ENCODE measurements at places on chromosomes 1 and 21.

DNA sequence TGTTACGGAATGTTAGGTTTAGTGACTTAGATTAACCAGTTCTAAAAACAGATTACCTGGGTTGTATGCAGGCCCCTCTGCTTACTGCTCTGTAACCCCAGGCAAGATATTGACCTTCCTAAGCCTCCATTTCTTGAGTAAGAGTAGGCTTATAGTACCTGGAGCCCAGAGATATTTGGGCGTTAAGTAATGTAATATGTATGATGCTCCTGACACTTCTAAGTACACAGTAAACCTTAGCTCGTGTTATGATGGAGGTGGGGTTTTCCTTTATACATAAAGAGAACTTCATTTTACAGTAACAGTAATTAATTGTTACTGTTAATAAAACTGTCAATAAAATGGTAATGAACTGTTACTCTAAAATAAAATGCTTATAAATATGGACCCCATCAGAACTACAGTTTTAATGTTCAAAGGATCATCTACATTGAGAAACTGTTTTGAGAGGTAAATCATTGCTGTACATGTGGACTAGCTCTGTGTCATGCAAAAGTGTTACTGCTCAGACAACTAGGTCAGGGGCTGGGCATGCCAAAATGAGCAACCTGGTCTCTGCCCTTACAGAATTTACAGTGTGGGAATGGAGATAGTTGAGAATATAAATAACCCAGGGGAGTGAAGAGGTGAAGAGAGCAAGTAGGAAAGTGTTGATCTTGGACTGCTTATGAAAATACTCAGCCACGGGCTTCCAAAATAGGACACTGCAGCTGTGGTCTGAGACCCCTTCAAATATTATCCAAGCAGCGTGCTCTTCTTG lies 26.6 kb downstream of the LRRC8C start:
- DNase-seq: no peak

GRCh38 chr1:2557482-2558400 lies 1.6 kb downstream of the TNFRSF14 start:
- no peak for DNase-seq

GRCh38 chr1:114103992-114104391 lies 49.7 kb downstream of the SYT6 start:
- DNase-seq: no peak

- no peak for DNase-seq
Measured at GRCh38 chr21:46083791-46084561, 13.9 kb upstream of the COL6A2 start.

DNA sequence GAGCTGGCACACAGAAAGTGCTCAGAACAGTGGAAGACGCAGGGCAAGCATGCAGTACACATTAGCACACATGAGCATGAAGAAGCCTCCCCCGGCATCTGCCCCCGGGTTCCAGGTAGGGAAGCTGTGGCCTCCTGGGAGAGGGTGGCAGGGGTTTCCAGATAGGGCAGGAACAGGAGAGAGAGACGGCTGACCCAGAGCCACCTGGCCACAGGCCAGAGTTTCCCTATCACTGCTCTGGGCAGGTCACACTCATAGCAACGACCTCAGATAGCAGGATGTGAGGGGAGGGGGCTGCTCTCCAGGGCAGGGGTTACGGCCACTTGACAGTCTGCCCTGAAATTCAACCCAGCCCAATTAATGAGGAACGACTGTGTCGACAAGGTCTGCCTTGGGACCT lies 36.6 kb downstream of the GLIS1 start:
- no peak for DNase-seq

DNA sequence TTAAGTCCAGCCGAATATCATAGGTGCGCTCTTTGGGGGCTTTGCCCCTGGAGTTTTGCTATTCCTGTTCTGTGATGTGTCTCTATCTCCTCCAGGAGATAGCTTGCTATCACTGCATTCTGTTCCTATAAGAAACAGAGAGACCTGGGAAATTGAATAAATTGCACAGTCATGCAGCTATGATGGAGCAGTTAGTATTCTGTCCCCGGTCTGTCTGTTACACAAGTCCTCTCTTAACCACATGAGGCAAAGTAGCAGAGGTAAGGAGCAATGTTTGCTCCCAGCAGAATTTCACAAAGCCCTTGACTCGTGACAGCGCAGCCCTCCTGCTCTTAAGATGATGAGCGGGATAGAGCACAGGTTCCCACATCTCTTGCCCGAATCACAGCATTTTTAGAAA lies 63.9 kb upstream of the GRHL3 start:
- no peak for DNase-seq

GRCh38 chr1:108657356-108658080 lies 3.4 kb downstream of the HENMT1 start:
- no peak for DNase-seq

DNA sequence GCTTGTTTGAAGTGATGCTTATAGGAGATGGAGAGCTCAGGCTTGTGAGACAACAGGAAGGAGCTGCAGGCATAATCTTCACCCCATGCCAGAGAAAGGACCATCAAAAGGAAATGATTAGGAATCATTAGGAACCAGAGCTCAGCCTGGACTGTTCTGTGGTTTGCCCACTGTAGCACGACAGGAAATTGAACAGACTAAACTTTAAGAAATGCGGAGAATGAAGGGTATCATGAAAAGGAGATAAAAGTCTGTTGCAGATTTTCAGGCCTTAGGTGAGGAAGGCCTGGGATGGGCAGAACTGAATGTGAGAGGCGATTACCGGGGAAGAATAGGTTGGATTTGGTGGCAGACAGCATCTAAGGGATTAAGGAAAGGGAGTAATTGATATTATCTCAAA lies 292.0 kb upstream of the PLXNA2 start:
- no peak for DNase-seq

GRCh38 chr1:63836830-63837229 lies 63.0 kb downstream of the ROR1 start:
- DNase-seq: no peak

DNA sequence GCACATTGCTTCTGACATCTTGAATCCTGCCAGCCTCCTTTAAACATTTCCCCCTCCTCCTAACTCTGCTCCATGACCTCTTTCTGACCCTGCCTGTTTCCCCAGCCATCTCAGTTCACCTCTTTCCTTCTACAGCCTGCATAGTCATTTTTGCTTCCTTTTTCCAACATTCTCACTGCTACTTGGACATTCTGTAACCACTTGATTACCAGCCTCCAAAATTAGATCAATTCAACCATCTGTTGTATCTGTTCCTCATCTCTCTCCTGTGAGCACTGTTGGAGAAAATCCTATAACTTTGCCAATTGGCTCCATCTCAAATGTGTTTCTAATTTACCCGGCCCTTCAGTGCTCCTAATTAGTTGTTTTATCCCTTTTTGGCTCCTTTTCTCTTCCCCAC lies 27.5 kb upstream of the GPR88 start:
- DNase-seq: no peak

- DNase-seq: no peak
Measured at GRCh38 chr1:166600574-166600973, 238.7 kb upstream of the POGK start.

GRCh38 chr1:233777566-233777965 lies 126.9 kb upstream of the SLC35F3 start:
- DNase-seq: no peak

GRCh38 chr1:233105225-233105624 lies 154.8 kb downstream of the NTPCR start:
- no peak for DNase-seq

DNA sequence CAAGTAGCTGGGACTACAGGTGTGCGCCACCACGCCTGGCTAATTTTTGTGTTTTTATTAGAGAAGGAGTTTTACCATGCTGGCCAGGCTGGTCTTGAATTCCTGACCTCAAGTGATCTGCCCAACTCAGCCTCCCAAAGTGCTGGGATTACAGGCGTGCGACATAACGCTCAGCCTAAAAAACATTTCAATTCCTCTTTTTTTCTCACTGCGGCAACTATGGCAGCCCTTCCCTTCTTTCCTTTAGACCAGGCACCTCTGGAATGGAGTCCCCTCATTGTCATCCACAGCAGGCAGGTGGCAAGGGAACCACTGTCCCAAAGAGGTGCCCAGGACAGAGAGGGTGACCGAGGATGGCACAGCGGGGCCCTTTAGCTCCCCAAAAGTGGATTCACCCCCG lies 14.1 kb downstream of the CEP104 start:
- no peak for DNase-seq

GRCh38 chr1:43552813-43553212 lies 22.1 kb downstream of the PTPRF start:
- no peak for DNase-seq

DNA sequence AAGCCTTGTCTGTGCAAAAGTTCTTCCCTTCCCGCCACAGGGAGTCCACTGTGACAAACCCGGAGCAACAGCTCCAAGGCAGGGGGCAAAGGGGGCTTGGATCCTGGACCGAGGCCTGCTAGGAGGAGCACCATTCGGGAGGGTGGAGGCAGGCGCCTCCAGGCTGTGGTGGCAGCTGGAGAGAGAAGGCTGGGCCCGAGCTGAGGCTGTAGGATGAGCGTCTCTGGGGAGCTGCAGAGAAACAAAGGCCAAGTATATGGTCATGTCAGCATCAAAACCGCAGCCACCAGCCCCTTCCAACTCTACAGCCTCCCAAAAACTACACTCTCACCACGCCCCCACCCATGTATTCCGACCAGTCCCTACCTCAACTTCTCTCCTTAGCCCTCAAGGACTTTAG lies 579 bp downstream of the SH3BP5L start:
- DNase-seq: no peak

DNA sequence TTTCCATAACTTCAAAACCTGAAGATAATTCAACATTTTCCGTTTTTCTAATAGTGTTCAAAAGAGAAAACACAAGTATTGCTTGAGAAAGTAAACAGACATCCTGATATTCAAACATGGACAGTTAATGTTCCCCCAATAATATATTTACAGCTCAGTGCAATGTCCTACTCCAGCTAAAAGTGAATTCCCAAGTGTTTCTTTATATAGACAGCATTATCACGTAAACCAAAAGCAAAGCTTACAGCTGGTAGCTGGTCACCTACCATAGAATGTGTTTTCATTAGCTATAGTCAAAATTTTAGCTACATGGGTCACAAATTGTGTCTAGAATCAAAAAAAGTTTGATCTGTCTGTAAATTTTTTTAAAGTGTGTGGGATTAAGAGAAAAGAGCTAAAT lies 34.9 kb downstream of the WLS start:
- DNase-seq: no peak

GRCh38 chr1:171185091-171185490 lies at the start of gene FMO2:
FMO2 (plus strand) TSS chr1:171185300; CDS start chr1:171185714, 414 bp downstream.
- DNase-seq: no peak

GRCh38 chr1:50570066-50570468 lies 146.8 kb upstream of the DMRTA2 start:
- no peak for DNase-seq

DNA sequence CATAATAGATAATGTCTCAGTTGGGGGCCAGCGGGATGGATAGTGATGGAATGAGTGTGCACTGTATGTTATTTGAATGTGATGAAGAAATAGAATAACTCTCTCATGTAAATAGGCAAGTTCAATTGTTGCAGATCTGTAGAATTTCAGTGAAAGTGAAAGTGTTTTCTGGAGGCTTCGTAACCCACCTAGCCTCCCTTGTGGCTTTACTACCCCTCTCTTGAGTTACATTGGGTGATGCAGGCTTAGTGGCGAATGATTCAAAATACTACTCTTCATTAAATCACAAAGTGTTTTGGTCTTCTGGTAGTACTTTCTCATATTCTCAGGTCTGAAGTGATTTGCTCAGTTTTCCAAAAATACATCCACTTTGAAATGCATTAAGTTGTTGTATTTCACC lies 411.9 kb downstream of the ZP4 start:
- DNase-seq: no peak

DNA sequence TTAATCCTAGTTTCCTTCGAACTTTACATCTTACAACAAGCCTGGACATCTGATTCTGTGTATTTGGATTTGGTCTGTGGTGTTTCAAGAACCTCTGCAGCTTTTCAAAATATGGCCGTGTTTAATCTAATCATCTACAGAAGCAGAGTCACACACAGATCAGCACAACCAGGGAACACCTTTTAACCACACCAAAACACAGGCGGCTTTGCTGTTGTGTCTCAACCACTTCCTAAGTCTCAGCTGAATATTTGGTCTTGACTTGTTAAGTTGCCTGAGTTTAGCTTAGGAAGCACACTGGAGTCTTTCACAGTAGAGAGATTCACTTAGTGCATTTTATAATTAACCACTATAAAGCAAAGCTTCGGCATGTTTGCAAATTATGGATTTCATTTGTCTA lies 17.1 kb downstream of the ADAMTS5 start:
- DNase-seq: no peak

- no peak for DNase-seq
Measured at GRCh38 chr1:7651203-7651602, 119.9 kb upstream of the VAMP3 start.

- no peak for DNase-seq
Measured at GRCh38 chr1:4161366-4162006, 261.4 kb upstream of the C1orf174 start.

DNA sequence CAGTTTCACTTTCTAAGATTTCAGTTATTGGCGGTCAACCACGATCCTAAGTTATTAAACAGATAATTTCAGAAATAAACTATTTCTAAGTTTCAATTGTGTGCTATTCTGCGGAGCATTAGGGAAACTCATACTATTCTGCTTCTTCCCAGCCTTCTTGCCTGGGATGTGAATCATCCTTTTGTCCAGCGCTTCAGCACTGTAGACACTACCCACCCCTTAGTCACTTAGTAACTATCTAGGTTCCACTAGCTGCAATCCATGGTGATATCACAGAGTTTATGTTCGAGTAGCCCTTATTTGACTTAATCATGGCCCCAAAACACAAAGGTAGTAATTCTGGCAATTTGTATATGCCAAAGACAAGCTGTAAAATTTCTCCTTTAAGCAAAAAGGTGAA lies 279.9 kb upstream of the ADAMTS5 start:
- no peak for DNase-seq

GRCh38 chr1:16409536-16410152 lies 27.6 kb downstream of the SPATA21 start:
- DNase-seq: no peak

- no peak for DNase-seq
Measured at GRCh38 chr1:185895208-185895900, 161.2 kb downstream of the HMCN1 start.

GRCh38 chr1:1964811-1965210 lies 38.8 kb downstream of the CFAP74 start:
- DNase-seq: no peak

DNA sequence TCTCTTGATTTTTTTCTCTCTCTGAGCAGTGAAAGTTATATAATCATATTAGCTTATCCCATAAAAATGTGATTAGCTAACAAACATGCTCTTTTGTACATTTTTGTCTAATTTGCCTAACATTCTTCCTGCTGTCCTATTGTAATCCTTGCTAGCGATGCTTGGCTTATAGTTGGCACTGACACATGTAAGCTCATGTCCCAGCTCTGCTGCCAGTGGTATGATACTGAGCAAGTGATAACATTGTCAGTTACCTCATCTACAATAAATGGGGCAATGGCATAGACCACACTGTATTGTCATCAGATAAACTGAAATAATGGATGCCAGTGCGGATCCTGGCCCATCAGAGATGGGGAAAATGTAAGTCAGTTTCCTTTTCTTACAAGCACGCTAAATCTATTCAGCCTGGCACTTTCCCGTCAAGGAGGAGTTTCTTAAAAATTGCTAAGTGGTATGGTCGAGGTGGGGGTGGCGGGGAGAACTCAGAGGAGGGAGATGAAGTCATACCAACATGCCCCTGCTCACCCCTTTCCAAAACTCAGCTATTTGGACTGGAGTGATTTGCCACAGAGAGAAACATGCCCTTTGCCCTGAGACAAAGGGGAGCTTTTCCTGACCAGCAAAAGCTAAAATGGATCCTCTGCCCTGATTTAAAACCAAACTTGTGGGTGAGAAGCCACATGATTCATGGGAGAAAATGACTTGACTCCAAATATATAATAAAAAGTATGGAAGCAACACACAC lies 1.3 kb downstream of the FYB2 start:
- DNase-seq: no peak

- no peak for DNase-seq
Measured at GRCh38 chr21:32611471-32611997, 643 bp downstream of the CFAP298 start.

All from stimulated activated CD8-positive, alpha-beta memory T cell treated with anti-CD3 and anti-CD28 coated beads, Interleukin-15, amount 100 ng/mL, for 24 hours (primary cell).